Karpas-422 (cell line): ENCODE measurements at places on chromosomes 1 and 21.

- DNase-seq = no peak
Measured at GRCh38 chr1:13593511-13594131, 10.0 kb downstream of the PDPN start.

GRCh38 chr1:181789395-181789794 is 272.1 kb downstream of the ZNF648 start:
- no peak for DNase-seq

DNA sequence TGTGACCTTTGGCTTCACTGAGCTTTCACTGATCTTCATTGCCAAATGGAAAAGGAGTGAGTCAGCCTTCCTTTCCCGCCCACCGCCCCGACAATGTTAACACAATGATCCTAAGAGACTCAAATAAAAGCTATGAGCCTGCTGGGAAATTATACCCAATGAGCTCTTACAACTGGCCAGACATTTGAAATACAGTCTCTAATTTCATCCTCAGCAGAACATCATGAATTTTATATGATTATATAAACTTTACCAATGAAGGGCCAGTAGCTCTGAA is 252.5 kb downstream of the SIPA1L2 start:
- DNase-seq = no peak

- DNase-seq = no peak
Measured at GRCh38 chr1:169941982-169942830, 48.5 kb upstream of the SCYL3 start.

GRCh38 chr1:116002781-116003420 is 26.6 kb downstream of the SLC22A15 start:
- no peak for DNase-seq
